HL-60 (cell line): ENCODE measurements at places on chromosomes 3 and 15.
A peak's percentile ranks its signal among the peaks of the same experiment; 100 is the strongest.

- DNase-seq: no peak
Observed at GRCh38 chr3:160693191-160693590, 16.2 kb downstream of the ARL14 start.

GRCh38 chr15:39890621-39891020 is 29.4 kb downstream of the GPR176 start:
- no peak for DNase-seq

GRCh38 chr3:152688313-152688712 is 146.6 kb upstream of the P2RY1 start:
- no peak for DNase-seq

DNA sequence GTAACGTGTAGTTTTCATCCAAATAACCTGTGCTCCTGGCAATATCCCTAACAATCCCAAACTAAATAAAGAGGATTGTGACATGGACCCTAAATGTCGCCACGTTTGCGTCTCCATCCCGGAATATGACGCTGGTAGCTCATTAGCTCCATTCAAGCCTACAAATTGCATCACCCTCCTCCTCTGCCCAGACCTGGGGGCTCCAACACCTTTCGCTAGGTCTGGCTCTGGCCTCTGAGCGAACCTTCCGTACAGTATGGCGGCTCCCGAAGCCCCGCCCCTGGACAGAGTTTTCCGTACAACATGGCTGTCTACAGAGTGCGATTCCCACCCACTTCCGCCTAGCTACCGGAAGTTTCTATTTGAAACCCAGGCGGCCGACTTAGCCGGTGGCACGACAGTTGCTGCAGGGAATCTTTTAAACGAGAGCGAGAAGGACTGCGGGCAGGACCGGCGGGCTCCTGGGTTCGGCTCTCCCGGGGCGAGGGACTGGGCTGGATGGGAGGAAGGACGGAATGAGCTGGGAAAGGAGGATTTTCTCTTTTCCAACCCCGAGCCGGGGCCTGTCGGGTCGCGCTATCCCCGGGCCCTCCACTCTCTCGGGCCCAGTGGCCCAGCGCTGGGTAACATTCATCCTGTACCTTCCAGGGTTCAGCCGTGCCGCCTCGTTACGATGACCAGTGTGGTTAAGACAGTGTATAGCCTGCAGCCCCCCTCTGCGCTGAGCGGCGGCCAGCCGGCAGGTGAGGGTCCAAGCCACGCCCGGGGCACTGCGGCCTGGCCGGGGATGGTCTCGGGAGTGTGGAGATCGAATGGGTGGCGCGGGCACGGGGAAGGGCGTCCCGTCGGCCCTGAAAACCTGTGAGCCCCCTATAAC is at the start of gene KNSTRN:
KNSTRN (plus strand) TSS at position 142 of the 877 bp plus-strand sequence; CDS start at position 257, 115 bp downstream.
- DNase-seq: peak; percentile 87

- no peak for DNase-seq
Observed at GRCh38 chr3:4426782-4427344, 40.2 kb downstream of the SUMF1 start.

- peak; percentile 7 for DNase-seq
Observed at GRCh38 chr3:17645074-17645698, 97.2 kb downstream of the TBC1D5 start.

DNA sequence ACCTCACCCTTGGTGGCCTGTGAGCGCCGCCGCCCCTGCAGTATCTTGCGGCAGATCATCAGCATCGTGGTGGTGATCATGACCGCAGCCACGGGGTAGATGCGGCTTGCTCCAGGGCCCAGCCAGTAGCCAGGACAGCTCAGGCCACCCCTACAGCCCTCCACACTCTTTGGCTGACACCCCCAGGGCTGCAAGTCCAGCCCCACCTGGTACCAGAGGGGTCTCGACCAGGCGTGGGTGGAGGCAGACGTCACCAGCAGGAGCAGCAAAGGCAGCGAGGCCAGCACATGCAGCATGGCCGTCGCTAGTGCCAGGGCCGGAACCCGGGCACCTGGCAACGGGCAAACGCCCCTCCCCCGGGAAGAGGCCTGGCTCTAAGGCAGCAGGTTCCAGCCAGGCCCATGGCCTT is at the start of gene TMEM89:
TMEM89 (minus strand) TSS at position 309 of the 409 bp plus-strand sequence; CDS start at position 296, 13 bp downstream.
- no peak for DNase-seq

DNA sequence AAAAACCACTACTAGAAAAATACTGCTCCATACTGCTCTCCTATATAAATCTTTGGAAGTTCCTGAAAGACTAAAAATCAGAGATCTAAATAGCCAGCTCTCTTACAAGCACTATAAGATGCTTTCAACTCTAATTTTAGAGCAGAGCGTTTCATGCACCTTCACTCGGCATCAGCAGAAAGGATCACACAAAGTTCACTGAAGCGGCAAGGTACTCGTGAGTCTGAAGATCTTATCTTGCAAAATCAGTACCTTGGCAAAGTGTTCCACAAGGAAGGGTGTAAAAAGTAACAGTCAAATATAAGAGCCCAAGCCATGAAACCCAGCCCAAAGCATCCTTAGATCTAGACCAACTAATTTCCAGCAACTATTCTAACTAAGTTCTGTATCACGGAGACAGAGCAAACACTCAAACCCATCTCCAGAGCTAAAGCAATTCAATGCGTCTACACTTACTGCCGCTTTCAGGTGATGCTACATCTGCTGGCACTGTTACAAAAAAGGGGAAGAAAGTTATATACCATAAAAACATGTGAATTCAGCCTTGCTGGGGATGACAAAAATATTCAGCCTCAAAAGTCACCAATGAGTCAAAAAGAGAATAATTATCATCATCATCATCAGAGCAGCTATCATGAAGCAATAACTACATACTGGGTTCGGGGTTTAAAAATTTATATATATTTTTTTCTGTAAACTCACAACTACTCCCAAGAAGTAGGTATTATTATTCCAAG is 16.3 kb downstream of the VPS39 start:
- no peak for DNase-seq

DNA sequence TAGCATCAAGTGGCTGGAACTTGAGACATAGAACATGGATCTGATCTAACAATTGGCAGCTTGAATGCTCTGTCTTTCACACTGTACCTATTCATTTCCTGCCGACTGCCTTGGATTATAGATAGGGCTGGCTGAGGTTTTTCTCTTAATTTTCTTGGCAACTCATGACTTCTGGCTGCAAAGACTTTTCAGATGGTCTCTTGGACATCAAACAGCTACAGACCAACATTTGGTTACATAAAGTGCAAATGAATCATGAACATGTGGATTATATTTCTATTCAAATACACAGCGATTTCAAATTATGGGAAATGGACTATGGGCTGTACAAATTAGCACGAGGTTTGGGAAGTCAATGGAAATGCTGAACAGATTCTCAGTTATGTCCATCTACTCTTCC is 26.2 kb upstream of the IL16 start:
- DNase-seq: no peak

- no peak for DNase-seq
Observed at GRCh38 chr3:16407366-16407765, 106.1 kb downstream of the RFTN1 start.

DNA sequence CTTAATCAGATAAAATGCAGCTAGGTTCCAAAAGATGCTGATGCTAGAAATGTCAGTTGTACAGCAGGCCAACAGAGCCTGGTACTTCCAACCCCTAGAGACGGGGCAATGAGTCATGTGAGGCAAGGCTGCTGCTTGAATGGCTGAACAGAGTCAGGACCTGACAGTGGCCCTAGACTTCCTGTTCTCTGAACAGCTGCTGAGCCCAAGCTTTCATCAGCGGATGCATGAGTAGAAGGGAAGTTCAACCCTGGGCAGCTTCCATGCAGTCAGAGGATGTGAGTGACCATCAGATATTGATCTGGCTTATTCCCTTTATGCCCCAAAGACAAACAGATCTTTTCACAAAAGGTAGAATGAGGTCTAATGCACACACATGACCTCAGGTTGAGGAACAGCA is 282.9 kb upstream of the COL8A1 start:
- no peak for DNase-seq

GRCh38 chr3:73786321-73786807 is 161.6 kb upstream of the PDZRN3 start:
- no peak for DNase-seq

DNA sequence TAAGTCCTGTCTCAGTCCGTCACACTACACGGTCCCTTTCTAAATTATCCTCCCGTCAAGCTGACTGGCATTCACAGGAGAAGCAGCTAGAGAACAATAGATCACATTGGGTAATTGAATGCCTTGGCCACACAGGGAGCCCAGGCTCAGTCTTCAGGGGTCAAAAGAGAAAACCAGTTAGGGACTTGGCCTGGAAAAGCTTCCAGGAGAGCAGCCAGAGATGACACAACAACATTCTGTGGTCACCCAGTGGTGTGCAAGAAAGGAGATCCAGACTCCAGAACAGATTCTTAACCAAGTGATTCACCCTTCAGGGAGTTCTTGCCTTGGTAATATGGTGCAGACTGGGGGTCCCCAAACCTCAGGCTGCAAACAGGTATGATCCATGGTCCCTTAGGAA is 15.9 kb downstream of the ARHGAP31 start:
- no peak for DNase-seq

DNA sequence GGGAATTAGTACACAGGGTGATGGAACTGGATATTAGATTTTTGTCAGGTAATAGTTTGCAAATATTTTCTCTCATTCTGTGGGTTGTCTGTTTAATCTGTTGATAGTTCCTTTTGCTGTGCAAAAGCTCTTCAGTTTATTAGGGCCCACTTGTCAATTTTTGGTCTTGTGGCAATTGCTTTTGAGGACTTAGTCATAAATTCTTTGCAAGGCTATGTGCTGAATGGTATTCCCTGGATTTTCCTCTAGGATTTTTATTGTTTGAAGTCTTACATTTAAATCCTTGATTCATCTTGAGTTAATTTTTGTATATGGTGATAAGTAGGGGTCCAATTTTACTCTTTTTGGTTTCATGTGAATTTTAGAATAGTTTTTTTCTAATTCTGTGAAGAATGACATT is 111.3 kb downstream of the ARRDC4 start:
- DNase-seq: no peak

DNA sequence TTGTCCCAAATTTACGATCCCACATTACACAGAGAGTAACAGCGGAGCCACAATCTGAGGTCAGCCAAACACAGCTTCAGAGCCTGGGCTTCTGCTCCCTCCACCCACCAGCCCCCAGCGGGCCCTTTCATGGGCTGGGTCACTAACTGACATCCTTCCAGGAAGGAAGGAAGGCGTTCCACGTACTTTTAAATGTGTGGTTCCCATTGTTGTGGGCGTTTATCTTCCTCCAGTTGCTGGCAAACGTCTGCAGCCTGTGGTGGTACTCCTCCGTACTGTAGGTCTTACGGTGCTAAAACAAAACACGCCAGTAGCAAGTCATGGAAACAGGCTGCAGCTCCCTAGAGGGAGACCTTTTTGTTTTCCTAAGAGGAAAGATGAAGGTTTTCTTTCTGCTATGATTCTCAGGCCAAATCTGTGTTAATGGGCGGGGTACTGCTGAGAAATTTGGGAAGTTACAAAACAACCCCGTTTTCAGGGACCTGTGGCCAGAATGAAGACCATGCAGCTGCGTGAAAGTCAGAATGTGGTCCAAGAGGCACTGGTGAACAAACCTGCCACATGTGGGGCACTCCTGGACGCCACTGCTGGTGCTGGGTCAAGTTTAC is 7.6 kb downstream of the CTSH start:
- DNase-seq: peak; percentile 50

DNA sequence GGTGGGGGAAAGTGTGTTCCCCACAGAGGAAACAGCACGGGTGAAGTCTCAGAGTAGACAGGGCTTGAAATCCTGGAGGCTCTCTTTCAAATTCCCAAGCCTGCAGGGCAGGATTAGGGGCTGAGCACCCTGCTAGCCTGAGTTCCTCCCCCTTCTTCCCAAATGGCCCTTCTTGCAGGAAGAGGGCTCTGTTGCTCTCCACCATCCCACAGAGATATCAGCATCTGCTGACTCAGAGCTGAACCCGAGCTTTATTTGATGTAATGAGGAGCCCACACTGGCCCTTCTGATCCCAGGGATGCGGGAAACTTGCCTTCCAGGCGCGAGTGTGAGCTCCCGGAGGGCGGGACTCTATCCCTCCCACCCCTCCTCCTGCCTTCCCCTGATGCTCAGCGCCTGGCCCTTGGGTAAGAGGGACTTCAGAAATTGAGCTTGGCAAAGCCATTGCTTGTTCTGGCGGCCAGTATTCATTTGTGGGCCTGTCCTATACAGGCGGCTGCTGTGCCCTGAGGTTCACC is 1.4 kb upstream of the STRA6 start:
- no peak for DNase-seq

GRCh38 chr15:52200831-52201365 is 9.7 kb upstream of the GNB5 start:
- no peak for DNase-seq

GRCh38 chr15:63491116-63491827 is 13.1 kb upstream of the USP3 start:
- DNase-seq: peak; percentile 86

DNA sequence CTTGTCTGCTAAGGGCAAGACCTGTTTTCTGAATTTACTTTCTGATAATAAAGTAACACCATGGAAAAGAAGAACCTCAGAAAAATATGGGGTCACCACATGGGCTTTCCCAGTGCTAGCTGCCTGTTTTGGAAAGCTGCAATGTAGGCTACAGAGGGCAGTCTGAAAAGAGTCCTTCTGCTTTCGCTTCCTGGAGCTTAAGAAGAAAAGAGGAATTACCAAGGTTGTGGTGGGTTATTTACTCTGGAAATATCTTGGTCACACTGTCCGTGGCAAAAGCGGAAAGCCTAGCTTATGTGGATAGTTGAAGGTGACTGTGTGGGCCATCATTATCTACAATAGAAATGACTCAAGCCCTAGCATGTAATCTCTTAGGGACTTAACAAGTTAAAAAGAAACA is 31.7 kb upstream of the IP6K2 start:
- DNase-seq: no peak

- no peak for DNase-seq
Observed at GRCh38 chr15:92073044-92073785, 219.7 kb downstream of the SLCO3A1 start.

- no peak for DNase-seq
Observed at GRCh38 chr3:86790884-86791549, 199.9 kb downstream of the VGLL3 start.

- DNase-seq: no peak
Observed at GRCh38 chr15:45399381-45400212, 21.3 kb upstream of the GATM start.

- DNase-seq: peak; percentile 89
Observed at GRCh38 chr3:183298701-183299153, 45.7 kb downstream of the B3GNT5 start.

- no peak for DNase-seq
Observed at GRCh38 chr15:74964794-74965193, 8.2 kb upstream of the RPP25 start.

DNA sequence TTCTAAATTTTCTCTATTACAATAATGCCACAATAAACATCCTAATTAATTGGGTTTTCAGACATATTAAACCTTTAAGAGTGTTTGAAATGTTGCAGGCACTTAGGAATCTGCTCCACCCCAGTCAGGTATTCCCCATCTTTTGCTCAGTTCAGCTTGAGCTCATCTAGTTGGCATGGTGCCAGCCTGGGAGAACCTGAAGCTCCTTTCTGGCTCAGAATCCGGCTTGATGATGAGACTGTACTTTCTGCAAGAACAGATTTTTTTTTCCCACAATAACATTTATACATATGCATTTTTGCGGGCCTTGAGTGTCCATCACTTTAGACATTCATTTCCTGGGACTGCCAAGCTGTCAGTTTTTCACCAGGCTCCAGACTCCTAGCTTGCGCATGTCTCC is 7.7 kb upstream of the OXSR1 start:
- DNase-seq: no peak
